T-cell (primary cell): ENCODE measurements at places on chromosomes 5 and 9. TPM values are rescaled to one million over a fixed set of nuclear protein-coding genes. Genes with fewer than 3 reads are reported as not detected.

Gene LTC4S
- 3.6 TPM for total RNA-seq

Gene FRRS1L
- total RNA-seq = not detected

Gene PSD2
- total RNA-seq = not detected

Gene PCA3
- not detected for total RNA-seq

Gene C5orf58
- not detected for total RNA-seq

Gene FAT2
- total RNA-seq = not detected

Gene RASGEF1C
- not detected for total RNA-seq

Gene GPR150
- total RNA-seq = 2.2 TPM

Gene FSTL4
- total RNA-seq = not detected

Gene FRMD3
- 0.55 TPM for total RNA-seq

Gene SPATA31C1
- not detected for total RNA-seq

Gene PCDHA12
- not detected for total RNA-seq

Gene KLHL3
- total RNA-seq = 28.0 TPM

Gene SAXO1
- 0.79 TPM for total RNA-seq

Gene KCNMB1
- total RNA-seq = not detected

Gene HMMR
- 0.84 TPM for total RNA-seq

Gene SERF1B
- total RNA-seq = 29.3 TPM

Gene CRHBP
- total RNA-seq = 0.51 TPM

Gene DAB2IP
- total RNA-seq = 0.53 TPM

Gene BTNL8
- total RNA-seq = not detected

Gene DNAJC21
- 56.0 TPM for total RNA-seq

Gene CDKN2B
- 0.56 TPM for total RNA-seq

Gene RLN2
- total RNA-seq = 0.86 TPM

Gene BRINP1
- total RNA-seq = not detected

Gene IL5
- total RNA-seq = not detected

Gene CYSRT1
- 0.53 TPM for total RNA-seq

Gene PCDHA1
- total RNA-seq = not detected

Gene PCDHB5
- not detected for total RNA-seq

Gene GTF3C5
- total RNA-seq = 80.9 TPM

Gene PTTG1
- 8.8 TPM for total RNA-seq

Gene ZBED3
- 2.9 TPM for total RNA-seq

Gene C9orf50
- total RNA-seq = not detected

Gene CTXN3
- total RNA-seq = not detected

Gene TLX3
- not detected for total RNA-seq

Gene RNF183
- total RNA-seq = not detected

Gene CSF2
- not detected for total RNA-seq

Gene TAF11L7
- not detected for total RNA-seq

Gene ZNF618
- 1.4 TPM for total RNA-seq

Gene SLCO6A1
- total RNA-seq = not detected

Gene CDH18
- total RNA-seq = not detected

Gene CCNI2
- 11.0 TPM for total RNA-seq

Gene RNF180
- not detected for total RNA-seq

Gene CFAP90
- total RNA-seq = not detected

Gene ARHGEF39
- total RNA-seq = 0.12 TPM

Gene PCDHGB2
- 0.58 TPM for total RNA-seq

Gene ZMAT2
- 59.5 TPM for total RNA-seq

Gene SPATA31D4
- not detected for total RNA-seq

Gene OR1J1
- not detected for total RNA-seq
